ENCODE measurements at places on chromosomes 6 and 20.

- no peak for DNase-seq
These were observed 330.8 kb downstream of the BTBD3 start for GRCh38 chr20:12248481-12248880.

GRCh38 chr6:10791673-10792072 lies 44.1 kb downstream of the TMEM14B start:
- no peak for DNase-seq

DNA sequence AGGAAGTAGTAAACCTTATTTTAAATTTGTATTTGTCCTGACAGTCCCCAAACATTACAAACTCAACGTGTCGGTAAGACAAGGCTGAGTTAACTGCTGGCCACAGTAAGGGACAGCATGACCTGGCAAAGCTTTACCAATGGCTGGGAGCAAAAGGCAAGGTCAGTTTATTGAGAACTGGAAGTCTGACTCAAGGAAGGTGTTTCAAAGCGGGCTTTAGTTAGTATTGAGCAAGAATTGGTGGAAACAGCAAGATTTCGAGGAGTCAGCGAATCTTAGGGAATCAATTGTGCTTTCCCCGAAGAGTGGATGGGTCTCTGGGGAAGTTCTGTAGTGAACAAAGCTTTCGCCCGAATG lies 885 bp upstream of the GZF1 start:
- no peak for DNase-seq

DNA sequence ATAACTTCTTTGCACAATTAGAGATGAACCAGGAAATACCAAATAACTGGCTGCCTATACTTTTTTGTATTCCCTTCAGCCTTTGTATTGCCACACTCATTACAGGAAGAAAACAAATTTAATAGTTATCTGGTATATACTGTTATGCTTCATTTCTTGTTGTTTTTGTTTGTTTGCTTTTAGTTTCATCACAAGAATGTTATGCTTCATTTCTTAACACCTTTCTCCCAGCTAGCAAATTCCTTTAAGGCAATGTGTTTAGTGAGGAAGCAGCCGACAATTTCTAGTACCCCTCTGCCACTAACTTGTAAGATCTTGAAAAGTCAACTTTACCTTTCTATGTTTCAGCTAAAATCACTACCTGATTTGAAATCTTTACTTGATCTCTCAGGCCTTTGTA lies 1.4 kb downstream of the NCOA6 start:
- no peak for DNase-seq

- DNase-seq, result no peak
These were observed 443.8 kb downstream of the BCKDHB start for GRCh38 chr6:80550281-80550680.

DNA sequence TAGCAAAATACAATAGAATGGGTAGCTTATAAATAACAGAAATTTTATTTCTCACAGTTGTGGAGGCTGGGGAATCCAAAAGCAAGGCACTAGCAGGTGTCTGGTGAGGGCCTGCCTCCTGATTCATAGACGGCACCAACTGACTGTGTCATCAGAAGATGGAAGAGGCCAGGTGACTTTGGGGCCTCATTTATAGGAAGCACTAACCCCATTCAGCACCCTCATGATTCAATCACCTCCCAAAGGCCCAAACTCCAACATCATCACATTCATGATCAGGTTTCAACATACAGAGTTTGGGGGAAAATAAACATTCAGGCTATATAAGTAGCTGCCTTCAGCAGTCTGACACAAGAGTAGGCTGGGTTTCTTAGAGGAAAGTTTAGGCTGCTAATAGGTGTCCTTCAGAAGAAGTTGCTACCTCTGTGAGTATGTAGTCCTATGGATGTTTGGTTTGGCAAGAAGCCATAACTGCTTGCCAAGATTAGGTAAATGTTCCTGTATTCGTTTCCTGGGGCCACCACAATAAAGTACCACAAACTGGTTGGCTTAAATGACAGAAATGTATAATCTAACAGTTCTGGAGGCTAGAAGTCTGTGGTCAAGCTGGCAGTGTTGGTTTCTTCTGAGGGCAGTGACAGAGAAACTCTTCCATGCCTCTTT lies 48.8 kb downstream of the NT5E start:
- no peak for DNase-seq
